ENCODE measurements at places on chromosomes 11 and 22. TPM values are rescaled to one million over a fixed set of nuclear protein-coding genes. Genes with fewer than 3 reads are reported as not detected.

DNA sequence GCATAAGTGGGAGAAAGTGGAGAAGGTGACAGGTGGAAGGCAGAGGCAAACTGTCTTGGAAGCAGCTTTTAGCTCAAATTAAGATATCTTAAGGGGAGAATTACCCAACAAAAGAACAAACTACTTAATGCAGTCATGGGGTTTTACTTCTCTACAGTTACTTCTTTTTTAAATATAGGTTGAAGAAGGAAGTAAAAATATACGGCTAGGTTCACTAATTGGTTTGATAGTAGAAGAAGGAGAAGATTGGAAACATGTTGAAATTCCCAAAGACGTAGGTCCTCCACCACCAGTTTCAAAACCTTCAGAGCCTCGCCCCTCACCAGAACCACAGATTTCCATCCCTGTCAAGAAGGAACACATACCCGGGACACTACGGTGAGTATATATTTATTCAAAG lies 40.8 kb downstream of the PDHX start:
- no peak for DNase-seq
- H3K27me3 ChIP-seq = no peaks in the 10 kb centered on the region
- H3K4me1 ChIP-seq = no peaks in the 10 kb centered on the region
- peaks cover 15% of the 10 kb centered on the region for H3K36me3 ChIP-seq
- H3K4me3 ChIP-seq = no peak overlapping the region
- H3K27ac ChIP-seq = no peak overlapping the region

The RFPL3 gene
- not detected for total RNA-seq

- no peak overlapping the region for H3K27ac ChIP-seq
- peaks cover 78% of the 10 kb centered on the region for H3K4me1 ChIP-seq
- H3K36me3 ChIP-seq = no peaks in the 10 kb centered on the region
- no peaks in the 10 kb centered on the region for H3K27me3 ChIP-seq
- DNase-seq = no peak
Measured at GRCh38 chr22:26646158-26646557, 11.2 kb upstream of the MIAT start.

The DDX17 gene
- total RNA-seq = 454 TPM

The P2RX6 gene
- total RNA-seq = 0.14 TPM

The UBQLNL gene
- 0.30 TPM for total RNA-seq

DNA sequence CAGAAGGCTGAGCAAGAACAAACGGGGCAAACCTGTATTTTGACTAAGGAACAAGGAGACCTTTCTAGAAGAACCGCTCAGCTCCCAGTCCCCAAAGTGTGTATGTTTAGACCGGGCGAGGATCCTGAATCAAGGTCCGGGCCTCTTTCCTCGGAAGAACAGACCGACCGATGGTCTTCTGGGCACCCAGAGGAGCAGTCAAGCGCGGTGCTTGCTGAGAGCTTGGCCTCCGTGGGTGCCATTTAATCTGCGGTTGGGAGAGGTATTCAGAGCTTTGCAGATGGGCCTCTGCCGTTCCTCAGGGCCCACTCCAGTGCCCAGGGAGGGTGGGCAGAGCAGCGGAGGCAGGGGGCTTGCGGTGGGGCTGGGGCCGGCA lies 26.5 kb upstream of the ATXN10 start:
- H3K36me3 ChIP-seq = no peaks in the 10 kb centered on the region
- H3K27me3 ChIP-seq = peaks cover 18% of the 10 kb centered on the region
- H3K4me1 ChIP-seq = peaks cover 16% of the 10 kb centered on the region

GRCh38 chr11:111285189-111286091 lies 12.9 kb upstream of the POU2AF3 start:
- H3K4me3 ChIP-seq = no peak overlapping the region
- no peaks in the 10 kb centered on the region for H3K27me3 ChIP-seq
- DNase-seq = no peak
- H3K27ac ChIP-seq = no peak overlapping the region

- no peak overlapping the region for H3K27ac ChIP-seq
- no peaks in the 10 kb centered on the region for H3K36me3 ChIP-seq
- DNase-seq = no peak
- H3K4me1 ChIP-seq = no peaks in the 10 kb centered on the region
Measured at GRCh38 chr22:28918550-28919271, 35.3 kb downstream of the ZNRF3 start.

GRCh38 chr11:122696662-122697061 lies 41.1 kb downstream of the UBASH3B start:
- H3K36me3 ChIP-seq = no peaks in the 10 kb centered on the region
- H3K27me3 ChIP-seq = no peaks in the 10 kb centered on the region
- peaks cover 92% of the 10 kb centered on the region for H3K4me1 ChIP-seq
- peak overlapping the region; percentile 80 for H3K27ac ChIP-seq
- peak; percentile 60 for DNase-seq

Measured in CD4-positive, alpha-beta T cell (primary cell).